Stimulated activated CD4-positive, alpha-beta T cell treated with anti-CD3 and anti-CD28 coated beads, Interleukin-1b, Interleukin-23, amount 100 ng/mL, for 1 hour (primary cell): ENCODE measurements at places on chromosomes 4 and X.

DNA sequence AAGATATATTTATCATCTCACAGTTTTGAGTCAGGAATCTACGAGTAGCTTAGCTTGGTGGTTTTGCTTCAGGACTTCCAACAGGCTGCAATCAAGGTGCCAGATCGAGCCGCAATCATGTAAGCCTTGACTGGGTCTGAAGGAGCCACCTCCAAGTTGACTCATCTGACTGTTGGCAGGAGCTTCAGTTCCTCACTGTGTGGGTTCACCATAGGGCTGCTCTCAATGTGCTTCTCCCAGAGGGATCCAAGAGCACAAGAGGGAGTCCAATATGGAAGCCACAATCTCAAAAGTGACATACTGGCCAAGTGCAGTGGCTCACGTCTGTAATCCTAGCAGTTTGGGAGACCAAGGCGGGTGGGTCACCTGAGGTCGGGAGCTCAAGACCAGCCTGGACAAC, 26.5 kb downstream of the DCHS2 start:
- DNase-seq: no peak

GRCh38 chr4:8110071-8110986, 48.3 kb downstream of the ABLIM2 start:
- no peak for DNase-seq

- DNase-seq: no peak
Observed at GRCh38 chr4:111957116-111957515, 188.1 kb upstream of the FAM241A start.

- no peak for DNase-seq
Observed at GRCh38 chrX:40152173-40152711, 54.5 kb upstream of the BCOR start.

DNA sequence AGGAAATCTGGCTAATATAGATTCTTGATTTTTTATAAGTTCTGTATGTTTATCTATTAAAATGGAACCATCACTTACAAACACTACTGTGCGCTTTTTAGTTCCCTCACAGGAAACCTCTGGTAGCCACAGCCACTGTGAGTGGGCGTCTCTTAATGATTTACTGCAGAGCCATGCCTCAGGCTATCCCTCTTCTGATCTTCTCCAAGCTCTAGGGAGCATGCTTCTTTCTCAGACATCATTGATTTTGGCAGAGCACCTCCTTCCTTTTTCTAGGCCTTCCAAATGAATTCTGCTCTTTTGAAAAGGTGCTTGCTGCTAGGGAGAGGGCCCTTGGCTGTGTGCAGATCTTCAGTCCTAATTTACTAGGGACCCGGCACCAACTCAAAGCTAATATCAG, 61.1 kb upstream of the STS start:
- no peak for DNase-seq

- DNase-seq: no peak
Observed at GRCh38 chr4:178812866-178813265, 1370.6 kb upstream of the AGA start.
